Natural killer cell (primary cell): ENCODE measurements at places on chromosomes 4 and X. TPM values are rescaled to one million over a fixed set of nuclear protein-coding genes. Genes with fewer than 3 reads are reported as not detected.

- no peaks in the 10 kb centered on the region for H3K36me3 ChIP-seq
- no peak overlapping the region for H3K27ac ChIP-seq
- peaks cover 11% of the 10 kb centered on the region for H3K27me3 ChIP-seq
- no peak for DNase-seq
Measured at GRCh38 chr4:4225915-4226605, 669 bp downstream of the OTOP1 start.

DNA sequence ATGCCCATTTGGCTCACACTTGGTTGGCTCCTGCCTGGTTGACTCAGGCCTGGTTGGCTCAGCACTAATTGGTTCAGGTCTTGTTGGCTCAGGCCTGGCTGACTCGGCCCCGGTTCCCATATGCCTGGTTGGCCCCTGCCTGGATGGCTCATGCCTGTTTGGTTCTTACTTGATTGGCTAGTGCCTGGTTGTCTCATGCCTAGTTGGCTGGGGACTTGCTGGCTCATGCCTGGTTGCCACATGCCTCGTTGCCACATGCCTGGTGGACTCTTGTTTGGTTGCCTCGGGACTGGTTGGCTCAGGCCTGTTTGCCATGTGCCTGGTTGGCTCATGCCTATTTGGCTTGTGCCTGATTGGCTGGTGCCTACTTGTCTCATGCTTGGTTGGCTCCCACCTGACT lies 103.7 kb downstream of the APOOL start:
- no peaks in the 10 kb centered on the region for H3K36me3 ChIP-seq
- DNase-seq = no peak
- no peak overlapping the region for H3K4me3 ChIP-seq
- no peaks in the 10 kb centered on the region for H3K4me1 ChIP-seq
- H3K27ac ChIP-seq = no peak overlapping the region

GRCh38 chr4:153039542-153040185 lies 103.5 kb downstream of the FHDC1 start:
- no peaks in the 10 kb centered on the region for H3K27me3 ChIP-seq
- H3K36me3 ChIP-seq = no peaks in the 10 kb centered on the region
- H3K4me3 ChIP-seq = no peak overlapping the region
- DNase-seq = no peak
- no peak overlapping the region for H3K27ac ChIP-seq

GRCh38 chr4:158410272-158410671 lies 111.4 kb upstream of the RXFP1 start:
- DNase-seq = no peak
- H3K27me3 ChIP-seq = no peaks in the 10 kb centered on the region
- no peak overlapping the region for H3K27ac ChIP-seq
- no peaks in the 10 kb centered on the region for H3K36me3 ChIP-seq
- no peaks in the 10 kb centered on the region for H3K4me1 ChIP-seq
- H3K4me3 ChIP-seq = no peak overlapping the region

GRCh38 chrX:119503484-119503861 lies 35.2 kb downstream of the SLC25A5 start:
- DNase-seq = no peak
- H3K36me3 ChIP-seq = no peaks in the 10 kb centered on the region
- peaks cover 5% of the 10 kb centered on the region for H3K4me1 ChIP-seq
- H3K27ac ChIP-seq = no peak overlapping the region
- no peak overlapping the region for H3K4me3 ChIP-seq

- H3K4me3 ChIP-seq = no peak overlapping the region
- no peaks in the 10 kb centered on the region for H3K36me3 ChIP-seq
- no peaks in the 10 kb centered on the region for H3K4me1 ChIP-seq
- H3K27ac ChIP-seq = no peak overlapping the region
Measured at GRCh38 chr4:111628437-111628836, 516.8 kb upstream of the FAM241A start.

GRCh38 chr4:160235285-160235684 lies 1132.4 kb downstream of the RAPGEF2 start:
- no peak for DNase-seq
- no peaks in the 10 kb centered on the region for H3K27me3 ChIP-seq
- H3K36me3 ChIP-seq = no peaks in the 10 kb centered on the region

DNA sequence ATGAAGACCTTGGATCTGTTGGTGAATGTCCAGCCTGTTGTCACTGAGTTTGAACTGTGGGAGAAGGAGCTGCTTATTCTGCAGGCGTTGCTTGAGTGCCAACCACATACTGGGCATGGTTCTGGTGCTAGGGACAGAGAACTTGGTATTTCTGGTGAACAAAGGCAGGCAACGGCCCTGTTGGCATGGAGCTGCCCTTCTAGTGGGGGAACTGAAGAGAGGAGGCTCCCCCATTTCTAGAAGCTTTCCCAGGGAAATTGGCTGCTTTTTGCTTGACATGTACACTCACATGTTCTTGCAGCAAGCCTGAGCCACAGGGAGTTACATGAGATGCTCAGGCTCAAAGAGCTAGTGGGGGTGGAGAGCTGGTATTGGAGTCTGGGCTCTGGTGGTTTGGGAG lies 8.9 kb upstream of the CD38 start:
- peaks cover 51% of the 10 kb centered on the region for H3K4me1 ChIP-seq
- no peak for DNase-seq
- no peaks in the 10 kb centered on the region for H3K27me3 ChIP-seq
- no peaks in the 10 kb centered on the region for H3K36me3 ChIP-seq
- H3K27ac ChIP-seq = no peak overlapping the region

GRCh38 chr4:85826060-85826678 lies 351.2 kb downstream of the ARHGAP24 start:
- H3K27ac ChIP-seq = no peak overlapping the region
- no peak overlapping the region for H3K4me3 ChIP-seq
- no peak for DNase-seq
- H3K27me3 ChIP-seq = no peaks in the 10 kb centered on the region
- H3K4me1 ChIP-seq = no peaks in the 10 kb centered on the region
- no peaks in the 10 kb centered on the region for H3K36me3 ChIP-seq

DNA sequence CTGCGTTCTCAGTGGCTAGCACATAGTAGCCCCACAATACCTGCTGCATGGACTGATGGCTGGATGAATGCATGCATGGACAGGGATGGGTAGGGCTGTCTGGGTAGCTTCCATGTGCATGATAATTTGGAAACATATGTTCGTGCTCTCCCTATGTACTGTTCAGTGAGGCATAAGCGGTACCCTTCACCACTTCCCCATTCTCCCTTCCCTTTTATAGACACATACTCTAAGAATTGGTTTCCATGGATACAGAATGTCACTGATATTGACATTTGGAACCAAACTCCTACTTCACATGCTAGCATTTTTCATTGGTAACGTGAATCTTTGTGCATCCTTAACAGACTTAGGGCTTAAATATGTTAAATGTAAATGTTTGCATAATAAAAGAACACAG lies 20.4 kb downstream of the USP46 start:
- no peaks in the 10 kb centered on the region for H3K36me3 ChIP-seq
- H3K27me3 ChIP-seq = no peaks in the 10 kb centered on the region
- no peak overlapping the region for H3K27ac ChIP-seq
- no peak overlapping the region for H3K4me3 ChIP-seq
- DNase-seq = no peak
- H3K4me1 ChIP-seq = no peaks in the 10 kb centered on the region

GRCh38 chrX:12955882-12956703 lies 18.8 kb upstream of the TMSB4X start:
- H3K4me3 ChIP-seq = peak overlapping the region; percentile 42
- H3K27ac ChIP-seq = peak overlapping the region; percentile 99
- H3K36me3 ChIP-seq = no peaks in the 10 kb centered on the region
- H3K4me1 ChIP-seq = peaks cover 85% of the 10 kb centered on the region
- peak; percentile 64 for DNase-seq

DNA sequence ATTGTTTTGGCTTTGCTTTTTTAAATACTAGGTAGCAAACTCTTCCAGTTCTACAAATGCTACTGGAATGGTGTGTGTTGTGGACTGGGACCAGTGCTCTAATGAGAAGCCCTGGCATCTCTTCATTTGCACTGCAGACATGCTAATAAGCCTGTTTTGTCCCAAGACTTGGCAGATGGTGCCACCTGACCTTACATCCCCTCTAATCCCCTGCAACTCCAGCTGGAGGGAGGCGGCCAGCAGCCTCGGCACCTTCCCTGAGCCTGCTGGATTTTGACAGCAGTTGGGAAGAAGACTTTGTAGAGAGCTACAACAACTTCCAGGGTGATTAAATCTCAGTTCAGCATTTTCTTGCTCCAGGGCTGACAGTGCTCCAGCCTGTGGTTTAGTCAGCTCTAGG lies 200.0 kb downstream of the DCLK2 start:
- no peaks in the 10 kb centered on the region for H3K4me1 ChIP-seq
- H3K27ac ChIP-seq = no peak overlapping the region
- no peaks in the 10 kb centered on the region for H3K27me3 ChIP-seq
- no peak overlapping the region for H3K4me3 ChIP-seq
- no peak for DNase-seq
- H3K36me3 ChIP-seq = peaks cover 35% of the 10 kb centered on the region

The HSFX1 gene
- total RNA-seq = 0.32 TPM

The GAB3 gene
- 77.4 TPM for total RNA-seq

The GUCY1A1 gene
- total RNA-seq = 5.2 TPM

The NSD2 gene
- 36.4 TPM for total RNA-seq
